ENCODE measurements at places on chromosomes 2 and 18.

DNA sequence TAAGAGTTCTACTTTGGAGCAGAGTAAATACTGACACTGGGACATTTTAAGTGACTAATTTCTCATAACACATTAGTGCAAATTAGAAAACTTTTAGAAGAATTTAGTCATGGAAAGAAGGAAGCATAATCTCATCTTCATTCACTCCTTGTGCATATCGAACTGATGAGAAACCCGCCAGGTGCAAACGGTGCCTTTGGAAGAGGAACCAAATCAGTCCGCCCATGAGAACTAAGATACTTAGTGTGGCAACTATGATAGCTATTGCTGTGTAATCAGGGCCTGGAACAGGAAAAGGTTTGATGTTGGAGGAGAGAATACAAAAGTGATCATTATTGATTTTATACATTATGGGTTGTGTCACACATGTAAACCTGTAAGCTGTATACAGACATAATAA lies 6.9 kb upstream of the CD302 start:
- H3K27ac ChIP-seq = no peak overlapping the region
- no peaks in the 10 kb centered on the region for H3K4me1 ChIP-seq
- no peak for DNase-seq
- H3K36me3 ChIP-seq = peaks cover 46% of the 10 kb centered on the region
- no peak overlapping the region for H3K4me3 ChIP-seq

DNA sequence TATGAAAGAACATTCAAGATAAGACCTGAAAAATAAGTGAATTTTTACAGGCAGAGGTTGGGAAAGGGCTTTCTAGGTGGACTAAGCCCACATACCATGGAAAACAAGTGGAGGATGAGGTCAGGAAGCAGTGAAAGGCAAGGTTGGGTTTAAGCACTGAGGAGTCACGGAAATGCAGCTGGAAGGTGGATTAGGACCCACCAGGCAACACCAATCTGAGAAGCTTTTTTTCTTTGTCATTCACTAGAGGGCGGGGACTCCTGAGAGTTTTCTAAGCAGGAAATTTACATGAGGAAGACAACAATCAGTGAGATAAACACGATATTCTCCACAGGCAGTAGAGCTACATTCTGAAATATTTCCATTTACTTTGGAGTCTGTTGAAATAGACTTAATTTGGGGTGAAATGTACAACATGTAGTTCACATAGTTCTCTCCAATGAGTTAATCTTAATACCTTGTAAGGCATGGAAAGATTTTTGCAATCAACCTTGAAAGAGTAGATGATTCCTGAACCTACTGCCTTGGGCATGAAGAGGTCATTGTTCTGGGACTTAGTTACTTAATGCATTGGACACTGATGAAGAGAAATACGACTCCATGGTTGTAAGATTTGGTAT lies 40.7 kb downstream of the VIT start:
- DNase-seq = no peak
- H3K4me3 ChIP-seq = no peak overlapping the region
- H3K27ac ChIP-seq = no peak overlapping the region
- no peaks in the 10 kb centered on the region for H3K36me3 ChIP-seq

GRCh38 chr18:11649839-11650238 lies 39.2 kb upstream of the GNAL start:
- no peak for DNase-seq
- H3K4me3 ChIP-seq = no peak overlapping the region
- H3K27me3 ChIP-seq = peaks cover 35% of the 10 kb centered on the region
- H3K4me1 ChIP-seq = no peaks in the 10 kb centered on the region
- no peaks in the 10 kb centered on the region for H3K36me3 ChIP-seq

- no peaks in the 10 kb centered on the region for H3K36me3 ChIP-seq
- H3K4me3 ChIP-seq = no peak overlapping the region
- no peak for DNase-seq
- H3K27ac ChIP-seq = no peak overlapping the region
Measured at GRCh38 chr2:119256582-119256921, 32.9 kb downstream of the STEAP3 start.

DNA sequence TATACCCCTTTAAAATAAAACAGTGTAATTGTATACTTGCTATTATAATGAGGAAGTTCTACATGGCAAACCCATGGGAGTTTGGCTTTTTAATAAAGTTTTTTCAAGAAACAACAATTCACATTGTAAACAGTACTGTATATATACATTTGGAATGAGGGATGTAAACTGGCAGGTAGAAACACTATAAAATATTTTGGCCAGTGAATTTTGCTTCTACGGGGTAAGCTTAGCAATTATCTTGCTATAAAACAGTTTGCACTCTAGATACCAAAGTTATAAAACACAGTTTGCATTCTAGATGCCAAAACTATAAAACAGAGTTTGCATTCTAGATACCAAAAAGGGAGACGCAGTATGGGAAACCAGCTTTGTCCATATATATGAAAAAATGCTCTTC lies 16.6 kb downstream of the THUMPD2 start:
- H3K27me3 ChIP-seq = no peaks in the 10 kb centered on the region
- DNase-seq = no peak
- no peak overlapping the region for H3K4me3 ChIP-seq
- H3K36me3 ChIP-seq = peaks cover 32% of the 10 kb centered on the region

- DNase-seq = no peak
- H3K27me3 ChIP-seq = no peaks in the 10 kb centered on the region
- H3K4me1 ChIP-seq = no peaks in the 10 kb centered on the region
- H3K4me3 ChIP-seq = no peak overlapping the region
Measured at GRCh38 chr2:34447097-34447496, 848.0 kb upstream of the FAM98A start.

GRCh38 chr2:8310557-8311455 lies 371.1 kb upstream of the ID2 start:
- H3K4me3 ChIP-seq = peak overlapping the region; percentile 79
- peak overlapping the region; percentile 96 for H3K27ac ChIP-seq
- peak; percentile 46 for DNase-seq
- H3K27me3 ChIP-seq = no peaks in the 10 kb centered on the region
- H3K36me3 ChIP-seq = peaks cover 4% of the 10 kb centered on the region

DNA sequence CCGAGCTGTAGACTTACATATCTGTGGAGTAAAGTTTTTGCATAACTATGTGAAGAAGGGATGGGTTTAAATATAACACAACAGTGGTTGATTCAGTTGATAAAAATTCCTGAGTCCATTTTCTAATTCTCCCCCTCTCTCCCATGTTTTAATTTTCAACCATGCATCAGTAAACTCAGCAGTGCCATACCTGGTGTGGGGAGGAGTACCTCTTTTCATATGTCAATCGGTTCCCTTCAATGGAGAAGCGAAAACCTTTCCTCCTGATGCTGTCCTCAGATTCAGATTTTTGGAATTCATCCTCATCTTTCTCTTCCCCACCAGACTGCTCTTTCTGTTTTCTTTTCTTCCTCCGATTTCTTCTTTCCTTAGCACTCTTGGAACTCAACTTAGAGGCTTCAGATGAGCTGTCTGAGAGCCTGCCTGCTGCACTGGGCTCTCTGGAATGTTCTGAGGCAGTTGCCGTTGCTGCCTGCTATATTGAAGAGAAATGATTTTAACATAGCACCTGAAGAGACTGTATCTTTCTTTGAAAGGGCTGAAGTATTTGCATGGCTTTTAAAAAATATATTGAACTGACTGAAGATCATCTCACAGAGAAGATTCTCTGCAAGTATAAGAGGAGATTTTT lies 82.9 kb downstream of the SCN1A start:
- no peaks in the 10 kb centered on the region for H3K36me3 ChIP-seq
- no peaks in the 10 kb centered on the region for H3K4me1 ChIP-seq
- H3K4me3 ChIP-seq = no peak overlapping the region
- H3K27me3 ChIP-seq = no peaks in the 10 kb centered on the region
- DNase-seq = no peak

DNA sequence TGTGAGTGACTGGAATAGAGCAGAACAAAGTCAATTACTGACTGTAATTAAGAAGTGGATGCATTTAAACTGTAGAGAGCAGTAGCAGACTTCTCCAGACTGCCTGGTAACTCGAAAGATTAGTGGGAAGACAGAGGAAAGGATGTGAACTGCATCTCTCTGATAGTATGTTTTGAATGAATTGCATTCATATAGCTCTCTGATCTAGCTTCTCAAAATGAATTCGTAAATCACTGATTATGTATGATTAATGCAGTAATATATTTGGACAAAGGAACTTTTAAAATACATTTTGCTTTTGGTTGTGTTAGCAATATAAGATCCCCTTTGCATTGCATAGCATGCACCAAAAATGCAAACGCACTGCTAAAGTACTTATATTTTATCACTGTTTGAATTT lies 304.0 kb downstream of the ARHGAP15 start:
- H3K4me3 ChIP-seq = no peak overlapping the region
- peak overlapping the region; percentile 12 for H3K27ac ChIP-seq
- H3K27me3 ChIP-seq = no peaks in the 10 kb centered on the region

DNA sequence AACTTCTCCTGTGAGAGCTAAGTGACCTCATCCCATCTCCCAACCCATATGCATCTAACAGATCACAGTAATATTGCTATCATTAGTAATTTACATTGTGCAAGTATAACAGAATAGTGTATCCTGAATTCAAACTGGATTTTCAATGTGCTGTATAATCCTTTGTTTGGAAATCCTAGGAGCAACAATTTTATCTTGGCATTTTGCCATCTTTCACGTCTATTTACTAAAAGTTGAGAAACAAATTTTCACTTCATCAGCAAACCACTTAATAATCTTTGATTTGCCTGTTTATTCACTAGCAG lies 3.8 kb downstream of the HNRNPLL start:
- H3K4me3 ChIP-seq = peak overlapping the region; percentile 87
- peaks cover 41% of the 10 kb centered on the region for H3K4me1 ChIP-seq
- no peak for DNase-seq
- H3K27me3 ChIP-seq = no peaks in the 10 kb centered on the region

DNA sequence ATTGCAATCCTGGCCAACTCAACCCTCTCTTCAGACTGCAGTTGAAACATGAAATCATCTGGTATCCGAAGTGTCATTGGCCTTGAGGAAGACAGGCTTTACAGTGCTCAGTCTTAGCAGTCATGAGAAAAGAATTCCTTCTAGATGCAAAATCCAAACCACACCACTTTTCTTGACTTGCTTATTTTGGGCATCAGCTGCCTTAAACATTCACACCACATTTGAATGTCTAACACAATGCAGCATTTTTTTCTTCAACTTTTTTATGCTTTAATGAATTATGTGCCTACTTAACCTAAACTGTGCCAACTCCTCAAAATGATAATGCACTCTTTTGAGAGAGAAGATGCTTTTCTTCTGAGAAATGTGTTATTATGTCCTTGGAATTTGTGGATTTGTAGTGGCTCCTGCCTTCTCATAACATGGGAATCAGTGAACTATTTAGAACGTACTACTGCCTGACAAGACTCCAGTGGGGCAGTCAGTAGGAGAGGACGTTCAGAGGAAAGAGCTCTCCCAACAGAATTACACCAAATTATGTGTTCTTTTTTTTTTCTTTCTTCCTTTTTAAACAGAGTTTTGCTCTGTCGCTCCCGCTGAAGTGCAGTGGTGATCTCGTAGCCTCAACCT lies 3.2 kb upstream of the FAM98A start:
- no peak overlapping the region for H3K27ac ChIP-seq
- peaks cover 14% of the 10 kb centered on the region for H3K27me3 ChIP-seq
- H3K4me1 ChIP-seq = peaks cover 20% of the 10 kb centered on the region
- no peak overlapping the region for H3K4me3 ChIP-seq
- H3K36me3 ChIP-seq = peaks cover 9% of the 10 kb centered on the region

GRCh38 chr2:127650785-127651380 lies 4.9 kb downstream of the GPR17 start:
- H3K27ac ChIP-seq = no peak overlapping the region
- no peak for DNase-seq
- peaks cover 2% of the 10 kb centered on the region for H3K36me3 ChIP-seq
- peaks cover 7% of the 10 kb centered on the region for H3K4me1 ChIP-seq
- H3K4me3 ChIP-seq = no peak overlapping the region

DNA sequence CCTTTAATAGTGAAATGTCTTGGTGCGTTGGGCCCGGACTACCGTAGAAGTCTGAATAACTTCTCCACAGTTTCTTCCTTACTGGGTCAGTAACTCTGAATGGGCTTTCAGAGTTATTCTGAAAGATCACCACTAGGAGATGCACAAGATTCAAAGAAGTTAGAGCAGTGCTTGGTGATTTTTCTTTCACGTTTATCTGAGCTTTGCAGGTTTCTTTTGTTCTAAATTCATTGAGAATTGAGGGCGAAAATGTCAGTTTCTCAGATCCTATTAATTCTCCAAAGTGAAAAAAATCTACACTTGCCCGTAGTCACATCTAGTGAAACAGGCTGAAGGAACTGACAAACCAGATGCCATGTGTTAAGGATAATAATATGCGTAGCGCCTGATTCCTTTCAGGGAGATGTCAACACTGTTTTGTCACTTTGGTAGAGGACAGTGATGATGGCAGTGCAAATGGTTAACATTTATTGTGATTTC lies 70.1 kb downstream of the QPCT start:
- H3K27me3 ChIP-seq = peaks cover 6% of the 10 kb centered on the region
- H3K4me3 ChIP-seq = no peak overlapping the region
- no peaks in the 10 kb centered on the region for H3K4me1 ChIP-seq
- no peaks in the 10 kb centered on the region for H3K36me3 ChIP-seq
- peak; percentile 15 for DNase-seq
- peak overlapping the region; percentile 44 for H3K27ac ChIP-seq

- peaks cover 4% of the 10 kb centered on the region for H3K4me1 ChIP-seq
- no peaks in the 10 kb centered on the region for H3K36me3 ChIP-seq
- DNase-seq = no peak
- peaks cover 100% of the 10 kb centered on the region for H3K27me3 ChIP-seq
- no peak overlapping the region for H3K4me3 ChIP-seq
- H3K27ac ChIP-seq = no peak overlapping the region
Measured at GRCh38 chr2:98376301-98376910, 30.1 kb downstream of the CNGA3 start.

- no peak overlapping the region for H3K4me3 ChIP-seq
- H3K4me1 ChIP-seq = no peaks in the 10 kb centered on the region
- no peaks in the 10 kb centered on the region for H3K36me3 ChIP-seq
- H3K27ac ChIP-seq = no peak overlapping the region
Measured at GRCh38 chr2:103144837-103145236, 383.0 kb downstream of the TMEM182 start.

DNA sequence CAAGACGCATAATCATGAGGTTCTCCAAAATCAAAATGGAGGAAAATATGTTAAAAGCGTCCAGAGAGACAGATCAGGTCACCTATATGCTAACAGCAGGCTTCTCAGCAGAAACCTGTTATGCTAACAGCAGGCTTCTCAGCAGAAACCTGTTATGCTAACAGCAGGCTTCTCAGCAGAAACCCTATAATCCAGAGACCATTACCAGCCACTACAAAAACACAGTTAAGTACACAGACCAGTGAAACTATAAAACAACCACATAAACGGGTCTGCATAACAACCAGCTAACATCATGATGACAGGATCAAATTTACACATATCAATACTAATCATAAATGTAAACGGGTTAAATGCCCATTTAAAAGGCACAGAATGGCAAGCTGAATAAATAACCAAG lies 1548.4 kb upstream of the TMEFF2 start:
- H3K36me3 ChIP-seq = no peaks in the 10 kb centered on the region
- H3K4me3 ChIP-seq = no peak overlapping the region
- no peaks in the 10 kb centered on the region for H3K4me1 ChIP-seq
- DNase-seq = no peak
- H3K27me3 ChIP-seq = no peaks in the 10 kb centered on the region
- no peak overlapping the region for H3K27ac ChIP-seq

- no peak overlapping the region for H3K4me3 ChIP-seq
- H3K4me1 ChIP-seq = no peaks in the 10 kb centered on the region
- no peaks in the 10 kb centered on the region for H3K27me3 ChIP-seq
- no peak overlapping the region for H3K27ac ChIP-seq
Measured at GRCh38 chr2:129061069-129061768, 742.6 kb upstream of the HS6ST1 start.

- H3K4me3 ChIP-seq = no peak overlapping the region
- H3K27me3 ChIP-seq = peaks cover 29% of the 10 kb centered on the region
- H3K4me1 ChIP-seq = peaks cover 1% of the 10 kb centered on the region
- no peaks in the 10 kb centered on the region for H3K36me3 ChIP-seq
- no peak for DNase-seq
Measured at GRCh38 chr2:208127090-208127489, 2.5 kb downstream of the CRYGC start.

All from effector memory CD8-positive, alpha-beta T cell (primary cell).